ENCODE measurements at places on chromosomes 3 and 15.

- no peak overlapping the region for H3K27ac ChIP-seq
- H3K36me3 ChIP-seq: no peaks in the 10 kb centered on the region
- peaks cover 9% of the 10 kb centered on the region for H3K4me1 ChIP-seq
- peak overlapping the region; percentile 17 for H3K4me3 ChIP-seq
- peak; percentile 12 for DNase-seq
Measured at GRCh38 chr15:69031013-69032001, 16.8 kb downstream of the NOX5 start.

- DNase-seq: no peak
- no peaks in the 10 kb centered on the region for H3K36me3 ChIP-seq
- no peak overlapping the region for H3K27ac ChIP-seq
Measured at GRCh38 chr15:27468151-27468591, 497.2 kb downstream of the GABRG3 start.

GRCh38 chr15:99731336-99732123 is 1.7 kb downstream of the LYSMD4 start:
- H3K4me3 ChIP-seq: no peak overlapping the region
- H3K27me3 ChIP-seq: peaks cover 9% of the 10 kb centered on the region
- no peak overlapping the region for H3K27ac ChIP-seq
- peaks cover 2% of the 10 kb centered on the region for H3K36me3 ChIP-seq
- no peak for DNase-seq

DNA sequence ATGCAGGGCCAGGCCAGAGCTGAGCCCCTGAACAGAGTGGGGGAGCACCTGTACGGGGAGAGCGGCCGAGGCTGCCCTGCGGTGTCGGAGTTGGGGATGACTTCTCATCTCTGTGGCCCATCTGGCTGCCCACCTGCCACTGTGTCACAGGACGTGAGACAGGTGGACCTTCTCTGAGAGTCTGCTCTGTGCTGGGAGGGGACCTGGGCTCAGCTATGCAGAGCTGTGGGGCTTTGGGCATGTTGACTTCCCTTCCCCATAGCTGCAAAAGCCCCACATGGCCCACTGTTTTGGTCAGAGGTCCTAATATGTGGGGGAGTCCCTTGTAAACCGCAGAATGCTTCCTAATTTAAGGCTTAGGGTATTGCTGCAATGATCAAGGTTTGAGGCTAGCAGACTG is 68.0 kb upstream of the TRPM1 start:
- no peak overlapping the region for H3K4me3 ChIP-seq
- no peaks in the 10 kb centered on the region for H3K4me1 ChIP-seq
- H3K27ac ChIP-seq: no peak overlapping the region

Measured in CD14-positive monocyte (primary cell).